ENCODE measurements at places on chromosomes 3 and 15.
A peak's percentile ranks its signal among the peaks of the same experiment; 100 is the strongest.

- DNase-seq, result no peak
Observed at GRCh38 chr3:135667061-135667460, 298.5 kb upstream of the PPP2R3A start.

GRCh38 chr3:161630794-161631193 is 134.2 kb downstream of the OTOL1 start:
- no peak for DNase-seq

- no peak for DNase-seq
Observed at GRCh38 chr15:62770752-62771151, 271.8 kb upstream of the TPM1 start.

DNA sequence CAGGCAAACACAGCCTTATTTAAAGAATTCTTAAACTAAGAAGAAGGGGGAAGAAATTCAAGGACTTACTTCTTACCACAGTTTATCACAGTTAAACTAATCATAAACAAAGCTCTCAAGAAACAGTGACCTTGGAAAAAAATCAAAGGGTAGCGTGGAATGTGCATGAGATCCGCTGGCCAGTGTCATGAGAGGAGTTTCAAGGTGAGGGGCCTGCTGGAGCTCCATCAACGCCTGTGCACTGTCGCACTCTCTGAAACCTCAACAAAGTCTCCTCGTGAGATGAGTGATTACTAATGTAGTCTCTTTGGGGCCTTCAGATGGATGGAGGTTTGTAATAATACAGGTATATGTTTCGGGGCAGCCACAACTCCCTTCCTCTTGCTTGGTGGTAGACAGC is 28.4 kb upstream of the PRICKLE2 start:
- no peak for DNase-seq

GRCh38 chr15:85964471-85964870 is 115.2 kb upstream of the AGBL1 start:
- no peak for DNase-seq

- peak; percentile 18 for DNase-seq
Observed at GRCh38 chr3:23810343-23811184, 4.8 kb downstream of the UBE2E1 start.

GRCh38 chr3:102741105-102741504 is 306.3 kb downstream of the ZPLD1 start:
- DNase-seq, result no peak

DNA sequence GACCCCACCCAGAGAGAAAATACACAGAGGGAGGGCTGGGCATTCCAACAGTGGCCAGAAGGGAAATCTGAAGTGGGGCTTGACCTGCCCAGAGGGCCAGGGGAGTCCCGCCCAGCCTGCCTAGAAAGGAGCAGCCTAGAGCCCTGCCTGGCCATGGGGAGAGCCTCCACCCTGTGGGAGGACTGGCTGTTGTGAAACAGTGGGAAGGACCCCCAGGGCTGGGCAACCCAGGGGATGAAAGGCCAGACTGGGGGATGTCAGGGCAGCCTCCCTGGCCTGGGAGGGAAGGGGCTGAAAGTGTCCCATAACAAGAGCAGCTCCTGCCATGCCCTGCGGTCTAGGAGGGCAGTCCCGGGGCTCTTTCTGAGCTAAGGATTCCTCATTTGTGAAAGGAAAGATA is 69.0 kb downstream of the SLC12A8 start:
- DNase-seq, result no peak

GRCh38 chr3:187498211-187498724 is 130.1 kb downstream of the RTP4 start:
- no peak for DNase-seq

DNA sequence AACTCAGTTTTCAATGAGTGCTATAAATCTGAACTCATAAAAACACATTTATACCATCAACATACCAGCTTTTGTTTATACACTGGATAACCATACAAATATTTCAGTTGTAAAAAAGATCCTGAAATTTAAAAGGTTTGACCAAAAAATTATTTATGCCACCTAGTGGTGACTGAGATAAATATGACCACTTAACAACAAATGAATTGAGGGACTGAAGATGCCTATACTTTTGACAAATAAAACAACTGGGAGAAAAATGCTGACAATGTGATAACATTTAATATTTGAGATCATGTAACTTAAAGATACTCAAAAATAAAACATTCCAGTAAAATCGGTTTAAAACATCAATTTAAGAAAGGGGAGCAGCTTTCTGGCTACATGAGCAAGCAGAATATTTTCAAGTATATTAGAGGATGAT is 30.4 kb downstream of the ATG3 start:
- no peak for DNase-seq

GRCh38 chr3:40583691-40584090 is 58.9 kb downstream of the ZNF621 start:
- no peak for DNase-seq

GRCh38 chr3:48863122-48863521 is 15.4 kb upstream of the PRKAR2A start:
- no peak for DNase-seq

- no peak for DNase-seq
Observed at GRCh38 chr3:105177576-105177975, 189.1 kb upstream of the ALCAM start.

- DNase-seq, result no peak
Observed at GRCh38 chr15:76198456-76199105, 112.7 kb downstream of the ETFA start.

DNA sequence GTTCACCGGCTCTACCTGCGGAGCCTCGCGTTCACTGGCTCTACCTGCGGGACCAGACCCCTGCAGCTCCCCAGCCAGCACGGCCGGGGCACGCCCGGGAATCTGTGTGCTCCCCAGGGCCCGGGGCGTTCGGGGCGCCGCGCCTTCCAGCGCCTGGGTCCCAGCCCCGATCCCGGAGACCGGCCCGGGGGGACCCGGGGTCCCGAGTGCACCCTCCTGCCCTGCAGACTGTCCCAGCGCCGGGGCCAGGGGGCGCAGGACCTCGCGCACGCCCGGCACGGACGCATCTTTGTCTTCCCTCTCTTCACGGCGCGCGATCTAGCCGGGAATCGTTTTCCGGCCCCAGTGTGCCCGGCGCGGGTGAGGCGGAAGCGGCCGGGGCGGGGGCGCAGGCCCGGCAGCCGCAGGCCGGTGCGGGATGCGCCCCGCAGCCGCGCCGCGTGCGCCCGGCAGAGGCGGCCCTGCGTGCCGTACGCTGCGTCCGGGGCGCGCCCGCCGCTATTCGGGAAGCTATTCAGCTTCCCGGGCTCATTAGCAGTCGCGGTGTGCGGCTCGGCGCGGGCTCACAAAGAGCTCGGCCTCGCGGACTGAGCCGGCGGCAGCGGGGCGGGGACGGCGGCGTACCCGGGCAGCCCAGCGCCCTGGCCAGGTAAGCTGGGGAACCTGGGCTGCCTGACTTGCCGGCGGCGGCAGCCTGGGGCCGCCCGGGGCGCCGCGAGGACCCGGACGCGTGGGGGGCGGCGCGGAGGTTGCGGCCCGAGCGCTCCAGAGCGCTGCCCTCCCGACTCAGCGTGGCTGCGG is at the start of gene APBA2:
Gene APBA2, plus strand, starts transcription at position 345 of the 801 bp plus-strand sequence. CDS start 167,911 bp downstream, outside the sequence.
- no peak for DNase-seq

- DNase-seq, result no peak
Observed at GRCh38 chr3:186022931-186023330, 85.1 kb upstream of the TRA2B start.

DNA sequence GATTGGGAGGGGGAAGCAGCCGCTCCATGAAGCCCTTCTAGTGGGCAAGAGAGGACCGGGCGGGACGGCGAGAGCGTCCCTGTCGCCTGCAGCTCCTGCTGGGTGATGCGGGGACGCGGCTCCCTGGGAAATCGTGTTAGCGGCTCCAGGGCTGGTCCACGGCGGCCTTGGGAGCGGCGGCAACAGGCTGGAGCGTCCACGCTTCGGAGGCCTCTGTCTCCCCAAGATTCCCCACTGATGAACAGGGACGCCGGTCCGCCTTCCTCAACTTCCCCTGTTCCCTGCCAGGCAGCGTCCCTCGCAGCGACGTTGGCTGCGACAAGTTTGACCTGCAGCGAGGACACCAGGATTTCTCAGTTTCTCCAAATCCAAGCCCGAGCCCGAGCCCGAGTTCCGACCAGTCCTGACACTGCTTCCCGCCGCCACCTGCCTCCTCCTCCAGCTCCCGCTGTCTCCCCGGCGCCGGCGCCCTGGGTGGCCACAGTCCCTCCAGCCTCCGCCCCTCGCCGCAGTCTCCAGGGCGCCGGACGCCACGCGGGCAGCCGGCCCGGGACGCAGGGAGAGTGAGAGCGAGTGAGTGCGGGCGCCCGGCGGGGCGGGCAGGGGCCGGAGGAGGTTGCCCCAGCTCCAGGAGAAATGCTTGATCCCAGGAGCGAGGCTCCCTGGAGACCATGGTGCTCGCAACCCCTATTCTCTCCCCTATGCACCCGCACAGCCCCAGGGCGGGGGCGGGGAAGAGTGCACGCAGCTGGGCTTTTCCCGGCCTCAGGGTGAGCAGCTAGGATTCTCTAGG is 78.1 kb upstream of the RNF7 start:
- DNase-seq, result no peak

DNA sequence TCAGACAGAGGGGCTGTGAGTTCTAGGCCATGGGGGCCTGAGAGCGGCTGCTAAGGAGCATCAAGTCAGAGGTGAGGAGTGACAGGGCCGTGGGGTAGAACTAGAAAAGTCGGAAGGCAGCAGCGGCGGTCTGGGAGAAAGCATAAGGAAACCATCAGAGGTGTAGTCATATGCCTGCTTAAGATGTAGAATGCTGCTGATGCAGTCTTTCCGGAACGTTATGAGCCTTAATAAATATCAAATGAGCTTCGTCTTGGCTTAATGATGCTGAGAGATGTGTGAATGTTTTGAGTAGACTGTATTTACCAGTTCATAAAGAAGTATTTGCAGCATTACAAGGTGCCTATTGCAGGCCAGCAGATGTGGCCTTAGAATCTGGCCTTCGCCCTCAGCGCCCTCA is 15.2 kb downstream of the ATG7 start:
- DNase-seq, result no peak

- no peak for DNase-seq
Observed at GRCh38 chr3:188915127-188915526, 256.6 kb upstream of the TPRG1 start.

DNA sequence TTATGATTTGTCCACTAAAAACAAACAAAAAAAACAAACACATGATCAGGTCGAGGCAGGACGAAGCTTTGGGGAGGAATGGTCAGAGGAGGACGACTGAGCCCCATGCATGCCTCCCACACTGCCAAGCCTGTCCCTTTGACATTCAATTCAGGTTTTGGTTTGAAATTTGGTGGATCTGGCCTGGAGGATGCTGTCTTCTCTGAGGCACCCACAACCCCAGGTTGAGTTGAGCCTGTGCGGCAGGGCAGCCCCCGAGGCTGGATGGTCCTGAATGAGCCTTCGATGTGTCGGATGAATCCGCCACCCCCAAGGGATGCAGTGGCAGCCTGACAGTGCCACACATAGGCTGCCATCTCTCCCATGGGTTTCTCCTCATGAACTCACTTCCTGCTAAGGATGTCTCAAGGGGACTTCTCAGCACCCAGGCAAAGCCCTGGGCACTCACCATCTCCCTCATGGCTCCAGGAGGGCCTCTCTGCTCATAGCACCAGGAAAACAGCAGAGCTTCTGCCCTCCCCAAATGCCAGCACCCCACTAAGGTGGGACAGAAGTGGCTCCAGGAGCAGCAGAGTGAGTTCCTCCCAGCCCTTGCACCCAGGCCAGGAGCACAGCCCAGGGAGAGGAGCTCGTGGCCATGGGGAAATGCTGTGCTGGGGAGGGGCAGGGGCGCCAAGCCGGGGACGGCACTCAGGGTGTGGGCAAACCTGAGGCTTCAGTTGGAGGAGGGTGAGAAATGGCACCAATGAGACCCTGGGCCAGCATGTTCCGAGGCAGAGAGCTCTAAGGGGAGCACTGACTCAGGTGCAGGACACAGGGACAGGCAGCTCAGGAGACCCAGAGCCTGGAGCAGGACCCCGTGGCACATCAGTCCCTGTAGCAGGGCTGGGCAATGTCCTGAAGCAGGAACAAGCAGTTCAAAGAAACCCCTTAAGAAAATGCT is 18.5 kb downstream of the PRR23E start:
- no peak for DNase-seq

- DNase-seq, result no peak
Observed at GRCh38 chr15:70146162-70146561, 48.4 kb upstream of the TLE3 start.

- DNase-seq, result no peak
Observed at GRCh38 chr3:98532709-98533571, 1.2 kb downstream of the GPR15 start.

DNA sequence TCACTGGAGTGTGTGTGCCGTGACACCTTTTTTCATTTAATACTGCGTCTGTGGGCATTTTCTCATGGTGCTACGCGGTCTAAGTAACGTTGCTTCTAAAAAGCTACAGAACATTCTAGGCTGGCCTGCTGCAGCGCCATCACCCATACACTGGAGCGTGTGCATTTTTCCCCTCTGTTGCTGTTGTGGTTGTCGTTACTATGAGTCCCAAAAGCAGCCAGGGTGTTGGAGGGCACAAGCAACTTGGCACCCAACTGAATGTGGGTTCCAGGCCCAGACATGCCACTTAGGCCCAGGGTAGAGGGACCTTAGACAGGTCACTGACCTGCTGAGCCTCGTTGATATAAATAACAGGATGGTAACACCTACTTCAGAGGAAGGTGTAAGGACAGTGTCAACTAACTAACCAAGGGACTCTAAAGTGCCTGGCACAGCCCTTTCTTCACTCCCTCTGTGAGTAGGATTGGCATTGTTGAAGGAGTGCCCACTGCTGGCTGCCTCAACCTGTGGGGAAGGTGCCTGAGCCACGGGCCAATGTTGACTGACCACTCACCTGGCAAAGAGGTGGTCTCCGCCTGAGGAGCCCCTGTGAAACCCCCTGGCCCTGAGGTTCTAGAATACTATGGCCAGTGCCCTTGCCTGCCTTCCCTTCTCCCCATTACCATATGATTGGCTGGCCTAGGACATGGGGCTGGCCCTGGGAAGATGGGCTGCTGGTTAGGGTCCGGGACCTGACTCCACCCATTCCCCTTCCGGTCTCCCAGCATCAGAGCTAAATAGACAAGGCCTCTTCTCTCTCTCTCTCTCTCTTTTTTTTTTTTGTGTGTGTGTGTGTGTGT is 3.5 kb downstream of the CSK start:
- peak; percentile 81 for DNase-seq

DNA sequence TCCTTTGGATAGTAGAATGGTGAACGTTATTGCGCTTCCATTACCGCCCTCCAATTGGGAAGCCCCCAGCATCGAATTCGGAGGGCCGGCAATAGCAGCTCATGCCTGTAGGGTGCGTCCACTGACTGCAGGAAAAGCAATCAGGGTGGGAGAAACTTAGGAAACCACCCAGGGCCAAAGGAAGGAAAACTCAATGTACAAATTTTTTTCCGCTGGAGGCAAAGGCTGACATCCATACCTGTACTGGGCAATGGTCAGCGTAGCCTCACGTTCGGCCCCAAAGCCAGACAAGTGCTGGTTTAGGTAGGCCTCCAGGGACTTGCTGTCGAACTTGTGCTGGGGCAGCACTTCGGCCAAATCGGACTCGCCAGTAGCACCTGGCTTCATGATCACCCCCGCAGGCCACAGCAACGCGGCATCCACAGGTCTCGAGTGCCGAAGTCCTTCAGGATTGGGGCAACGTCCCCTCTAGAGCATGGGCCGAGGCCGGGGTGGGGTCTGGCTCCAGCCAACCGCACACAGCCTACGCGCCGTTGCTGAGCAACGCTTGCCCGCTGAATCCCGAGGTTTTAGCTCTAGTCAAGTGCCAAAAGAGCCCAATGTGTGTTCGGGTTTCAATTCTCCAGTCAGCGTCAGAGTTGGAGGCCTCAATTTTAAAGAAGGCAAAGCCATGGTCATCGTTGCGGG is at the start of gene ACAD11:
Gene ACAD11, minus strand, starts transcription at position 445 of the 687 bp plus-strand sequence. Its CDS starts 58 bp downstream, at position 387.
- DNase-seq, result peak; percentile 11

GRCh38 chr3:172317984-172318383 is 130.3 kb downstream of the GHSR start:
- no peak for DNase-seq

Data from T-helper 1 cell (primary cell).